ENCODE measurements at places on chromosomes 11 and 22. TPM values are rescaled to one million over a fixed set of nuclear protein-coding genes. Genes with fewer than 3 reads are reported as not detected.

The TPBGL gene
- not detected for total RNA-seq

The ADORA2A gene
- total RNA-seq: 1.2 TPM

The PUS3 gene
- total RNA-seq: 10.7 TPM

The CCDC179 gene
- not detected for total RNA-seq

The ELFN2 gene
- 6.1 TPM for total RNA-seq

The FCHSD2 gene
- 37.2 TPM for total RNA-seq

The ME3 gene
- 11.2 TPM for total RNA-seq

The CCDC82 gene
- total RNA-seq: 17.9 TPM

The MPPED2 gene
- 0.17 TPM for total RNA-seq

The C11orf87 gene
- not detected for total RNA-seq

The SCT gene
- total RNA-seq: not detected

The CASP5 gene
- total RNA-seq: 0.17 TPM

The HEPN1 gene
- total RNA-seq: not detected

The TRPM5 gene
- total RNA-seq: not detected

The SAA4 gene
- not detected for total RNA-seq

The ZNF408 gene
- 12.6 TPM for total RNA-seq

The DKK3 gene
- total RNA-seq: 771 TPM

The CST6 gene
- 0.78 TPM for total RNA-seq

The DDX25 gene
- total RNA-seq: not detected

The ANO1 gene
- 181 TPM for total RNA-seq

The IGSF9B gene
- 1.7 TPM for total RNA-seq

The CNGA4 gene
- 0.35 TPM for total RNA-seq

The DNAJB7 gene
- total RNA-seq: not detected

The ADM2 gene
- 21.2 TPM for total RNA-seq

The GVQW3 gene
- total RNA-seq: 0.56 TPM
